ENCODE measurements at places on chromosomes 11 and 22.

DNA sequence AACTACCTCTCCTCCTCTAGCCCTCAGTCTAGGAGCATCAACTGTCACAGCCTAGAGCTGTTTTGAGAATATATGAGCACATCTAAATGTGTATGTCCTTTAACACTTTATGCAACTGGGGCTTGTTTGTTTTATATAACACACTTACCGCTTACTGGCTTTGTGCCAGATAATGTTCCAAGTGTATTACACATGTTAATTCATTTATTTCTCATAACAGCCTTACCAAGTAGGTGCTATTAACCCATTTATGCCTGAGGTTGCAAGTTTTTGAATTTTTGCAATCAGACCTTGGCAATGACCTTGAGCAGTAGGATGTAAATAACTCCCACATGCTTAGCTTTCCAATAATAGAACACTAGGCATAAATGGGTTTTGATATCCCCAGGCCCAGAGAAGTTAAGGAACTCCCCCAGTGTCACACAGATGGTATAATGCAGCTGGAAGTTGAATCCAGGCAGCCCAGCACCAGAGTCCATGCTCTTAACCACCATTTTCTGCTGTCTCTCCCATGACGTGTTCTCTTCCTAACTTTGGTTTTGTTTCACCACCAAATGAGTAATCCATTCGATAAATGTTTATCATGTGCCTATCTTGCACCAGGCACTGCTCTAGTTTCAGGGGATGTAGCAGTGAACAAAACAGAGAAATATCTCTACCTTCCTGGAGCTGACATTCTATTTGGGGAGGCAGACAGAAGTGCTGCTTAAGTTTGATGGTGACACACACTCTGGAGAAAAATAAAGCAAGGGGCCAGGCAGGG, 23.1 kb downstream of the PRDM11 start:
- no peak overlapping the region for H3K27ac ChIP-seq
- H3K4me1 ChIP-seq: no peaks in the 10 kb centered on the region
- no peak overlapping the region for H3K4me3 ChIP-seq
- no peak for DNase-seq
- no peaks in the 10 kb centered on the region for H3K27me3 ChIP-seq

- H3K4me1 ChIP-seq: peaks cover 29% of the 10 kb centered on the region
- no peak for DNase-seq
Measured at GRCh38 chr11:93784935-93785360, 866 bp downstream of the MED17 start.

- H3K27me3 ChIP-seq: peaks cover 5% of the 10 kb centered on the region
- DNase-seq: no peak
- no peaks in the 10 kb centered on the region for H3K36me3 ChIP-seq
- H3K4me3 ChIP-seq: no peak overlapping the region
- no peaks in the 10 kb centered on the region for H3K4me1 ChIP-seq
- no peak overlapping the region for H3K27ac ChIP-seq
Measured at GRCh38 chr11:112822478-112823274, 138.5 kb upstream of the NCAM1 start.

GRCh38 chr22:47034076-47034808, 271.8 kb downstream of the TBC1D22A start:
- DNase-seq: no peak
- H3K36me3 ChIP-seq: peaks cover 6% of the 10 kb centered on the region
- H3K27me3 ChIP-seq: no peaks in the 10 kb centered on the region
- H3K27ac ChIP-seq: peak overlapping the region; percentile 97
- peaks cover 66% of the 10 kb centered on the region for H3K4me1 ChIP-seq

GRCh38 chr11:57874981-57875380, 113.4 kb downstream of the CTNND1 start:
- DNase-seq: no peak
- no peaks in the 10 kb centered on the region for H3K36me3 ChIP-seq
- H3K4me3 ChIP-seq: no peak overlapping the region
- H3K27me3 ChIP-seq: no peaks in the 10 kb centered on the region
- no peak overlapping the region for H3K27ac ChIP-seq

DNA sequence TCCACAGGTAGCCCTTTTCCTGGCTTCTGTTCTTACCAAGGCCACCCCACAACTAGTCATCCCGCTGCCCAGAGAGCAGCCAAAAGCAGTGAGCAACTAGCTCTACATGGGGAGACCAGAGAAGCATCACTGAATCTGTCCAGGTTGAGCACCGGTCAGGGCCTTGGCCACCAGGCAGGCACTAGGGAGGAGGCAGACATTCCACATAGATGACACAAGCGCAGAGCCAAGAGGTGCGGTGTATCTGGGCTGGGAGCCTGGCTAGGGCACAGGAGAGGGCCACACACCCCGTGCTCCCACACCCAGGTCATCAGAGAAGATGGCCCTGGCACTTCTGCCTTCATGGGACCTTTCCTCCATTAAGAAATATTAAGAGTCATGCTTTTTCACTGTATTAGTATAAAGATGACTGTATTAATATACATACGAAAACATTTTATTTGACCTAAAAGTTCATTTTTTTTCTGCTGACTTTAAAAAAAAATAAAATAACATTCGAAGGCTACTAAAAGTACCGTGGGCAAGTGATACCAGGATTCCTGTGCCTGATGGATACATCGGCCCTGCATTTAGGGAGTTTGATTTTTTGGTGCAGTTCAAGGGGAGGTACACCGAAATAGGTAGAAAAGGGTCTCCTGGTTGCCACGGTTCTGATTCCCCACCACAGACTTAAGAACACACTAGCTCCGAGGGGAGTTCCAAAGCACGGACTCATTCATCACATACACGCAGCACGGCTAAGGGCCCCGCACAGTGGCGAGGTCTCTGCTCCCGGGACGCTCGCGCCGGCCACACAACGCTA, 1.2 kb downstream of the DGCR2 start:
- H3K27ac ChIP-seq: peak overlapping the region; percentile 96
- H3K36me3 ChIP-seq: no peaks in the 10 kb centered on the region
- DNase-seq: no peak
- H3K27me3 ChIP-seq: no peaks in the 10 kb centered on the region
- H3K4me1 ChIP-seq: peaks cover 61% of the 10 kb centered on the region

DNA sequence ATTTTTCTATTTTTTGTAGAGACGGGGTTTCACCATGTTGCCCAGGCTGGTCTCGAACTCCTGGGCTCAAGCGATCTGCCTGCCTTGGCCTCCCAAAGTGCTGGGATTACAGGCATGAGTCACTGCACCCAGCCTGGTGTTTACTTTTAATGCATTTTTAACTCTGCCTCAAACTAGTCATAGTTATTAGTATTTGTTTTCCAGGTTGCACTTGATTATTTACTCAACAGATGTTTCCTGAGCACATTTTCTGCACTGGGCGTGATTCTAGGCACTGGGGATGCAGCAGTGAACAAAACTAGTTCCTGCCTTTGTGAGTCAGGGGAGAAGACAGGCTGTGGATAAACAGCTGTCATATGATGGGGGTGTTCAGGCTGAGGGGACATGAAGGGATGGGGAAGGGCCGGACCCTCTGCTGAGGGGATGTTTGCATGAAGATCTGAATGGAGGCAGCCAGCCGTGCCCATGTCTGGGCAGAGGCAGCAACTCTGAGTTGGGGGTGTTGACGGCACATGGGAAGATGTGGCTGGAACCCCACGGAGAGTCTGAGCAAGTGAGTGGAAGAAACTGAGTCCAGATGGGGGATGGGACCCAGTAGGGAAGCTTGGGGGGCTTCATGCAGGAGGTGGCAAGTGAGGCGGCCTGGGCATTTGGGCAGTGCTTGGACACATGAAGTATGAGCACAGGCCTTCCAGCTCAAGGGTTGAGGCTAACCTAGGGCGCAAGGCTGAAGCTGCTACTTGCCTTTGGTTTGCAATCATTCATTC, 34.4 kb downstream of the MPPED1 start:
- H3K4me1 ChIP-seq: peaks cover 5% of the 10 kb centered on the region
- no peak overlapping the region for H3K4me3 ChIP-seq
- no peak for DNase-seq
- peaks cover 30% of the 10 kb centered on the region for H3K27me3 ChIP-seq
- no peaks in the 10 kb centered on the region for H3K36me3 ChIP-seq
- H3K27ac ChIP-seq: no peak overlapping the region

DNA sequence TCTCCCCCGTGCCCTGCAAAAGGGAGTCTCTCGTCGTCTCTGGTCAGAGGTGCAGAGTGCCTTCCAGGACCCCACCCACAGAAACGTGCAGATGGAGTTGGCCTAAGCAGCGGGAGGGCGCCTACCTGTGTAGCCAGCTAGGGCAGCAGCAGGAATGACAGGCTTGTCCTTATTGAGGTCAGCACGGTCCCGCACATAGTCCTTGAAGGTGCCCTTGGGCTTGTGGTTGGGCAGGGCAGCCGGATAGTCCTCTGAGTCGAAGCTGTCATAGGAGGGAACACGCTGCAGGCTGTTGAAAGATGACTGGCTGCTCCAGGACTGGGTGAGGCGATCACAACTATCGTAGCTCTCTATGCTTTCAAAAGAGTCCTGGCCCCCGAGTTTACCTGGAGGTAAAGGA, 107.3 kb downstream of the ETS1 start:
- H3K36me3 ChIP-seq: peaks cover 20% of the 10 kb centered on the region
- no peak overlapping the region for H3K4me3 ChIP-seq
- peak overlapping the region; percentile 53 for H3K27ac ChIP-seq
- H3K4me1 ChIP-seq: peaks cover 82% of the 10 kb centered on the region
- DNase-seq: no peak

GRCh38 chr11:113404859-113405430, 17.4 kb downstream of the ANKK1 start:
- no peak overlapping the region for H3K4me3 ChIP-seq
- peaks cover 15% of the 10 kb centered on the region for H3K4me1 ChIP-seq
- no peaks in the 10 kb centered on the region for H3K27me3 ChIP-seq
- no peak for DNase-seq

DNA sequence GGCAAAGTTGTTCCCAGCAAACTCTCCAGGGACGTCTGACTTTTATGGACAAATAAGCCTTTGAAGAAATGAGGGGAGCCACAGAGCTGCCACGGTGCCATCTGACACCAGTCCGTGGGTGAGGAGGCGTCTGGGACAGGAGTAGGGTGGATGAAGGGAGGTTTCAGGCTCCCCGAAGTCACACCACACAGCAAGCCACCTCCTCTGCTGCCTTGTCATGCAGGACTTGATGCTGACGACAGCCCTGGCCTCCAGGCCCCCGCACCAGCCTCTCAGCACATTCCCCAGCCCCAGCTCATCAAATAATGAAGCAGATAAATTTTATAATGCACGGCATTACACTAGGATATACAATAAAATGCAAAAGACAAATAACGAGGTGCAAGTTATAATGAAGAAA, 156.5 kb downstream of the CEP164 start:
- H3K27ac ChIP-seq: no peak overlapping the region
- H3K4me1 ChIP-seq: no peaks in the 10 kb centered on the region
- H3K36me3 ChIP-seq: no peaks in the 10 kb centered on the region
- no peak for DNase-seq
- no peak overlapping the region for H3K4me3 ChIP-seq

DNA sequence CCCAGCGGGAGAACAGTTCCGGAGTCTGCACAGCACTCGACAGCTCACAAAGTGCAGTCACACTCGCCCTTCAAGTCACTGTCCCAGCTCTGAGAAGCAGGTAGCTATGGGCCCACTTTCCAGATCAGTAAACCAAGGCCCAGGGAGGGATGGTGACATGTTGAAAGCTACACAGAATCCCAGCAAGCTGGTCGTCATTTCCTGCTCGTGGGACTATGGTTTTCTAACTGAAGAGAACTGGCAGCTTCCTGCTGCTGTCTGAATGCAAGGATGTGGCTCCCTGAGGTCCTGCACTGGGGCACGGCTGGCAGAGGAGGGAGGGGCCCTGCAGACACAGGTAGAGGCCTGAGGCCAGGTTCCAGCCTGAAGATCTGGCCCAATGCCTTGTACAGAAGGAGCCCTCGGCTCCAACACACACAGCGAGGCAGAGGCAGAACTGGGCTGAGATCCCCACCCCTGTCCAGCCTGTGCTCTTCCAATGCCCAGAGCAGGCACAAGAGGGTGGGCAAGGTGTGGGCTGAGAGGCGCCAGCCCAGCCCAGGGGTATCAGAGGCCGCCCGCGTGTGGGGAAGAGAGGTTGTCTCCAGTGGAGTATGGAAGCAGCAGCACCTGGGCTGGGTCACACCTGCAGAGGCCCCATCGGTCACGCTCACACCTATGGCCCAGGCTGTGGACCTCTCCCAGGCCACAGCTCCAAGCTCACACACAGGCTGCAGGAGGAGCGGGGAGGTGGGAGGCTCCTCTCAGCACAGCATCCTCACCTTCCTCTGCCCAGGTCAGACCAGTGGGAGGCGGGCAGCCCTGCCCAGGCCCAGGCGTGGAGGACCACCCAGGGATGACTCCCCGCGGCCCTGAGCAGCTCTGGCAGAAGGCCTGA, 119.2 kb downstream of the PHF21B start:
- H3K4me1 ChIP-seq: no peaks in the 10 kb centered on the region
- DNase-seq: peak; percentile 48
- H3K4me3 ChIP-seq: no peak overlapping the region
- no peak overlapping the region for H3K27ac ChIP-seq

DNA sequence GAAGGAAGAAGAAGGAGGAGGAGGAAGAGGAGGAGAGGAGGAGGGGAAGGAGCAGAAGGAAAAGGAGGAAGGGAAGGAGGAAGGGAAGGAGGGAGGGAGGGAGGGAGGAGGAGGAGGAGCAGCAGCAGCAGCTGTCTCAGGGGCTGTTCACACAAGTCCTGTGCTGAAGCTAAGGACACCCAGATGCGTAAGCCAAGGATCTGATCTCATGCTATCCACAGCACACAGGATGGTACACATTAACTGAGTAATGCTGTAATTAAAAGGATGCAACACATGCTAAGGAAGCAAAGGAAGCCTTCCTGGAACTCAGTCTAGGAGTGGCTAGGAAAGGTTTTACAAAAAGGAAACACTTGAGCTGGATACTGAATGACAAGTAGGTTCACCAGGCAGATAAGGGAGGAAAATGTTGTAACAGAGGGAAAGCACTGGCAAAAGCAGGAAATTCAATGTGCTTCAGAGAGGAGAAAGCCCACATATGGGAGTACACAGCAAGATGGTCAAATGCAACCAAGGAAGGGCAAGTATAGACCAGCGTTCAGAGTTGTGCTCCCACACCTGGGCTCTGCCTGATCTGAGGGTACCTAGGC, 32.0 kb downstream of the TRIM66 start:
- no peaks in the 10 kb centered on the region for H3K27me3 ChIP-seq
- H3K36me3 ChIP-seq: peaks cover 52% of the 10 kb centered on the region
- no peak overlapping the region for H3K27ac ChIP-seq
- DNase-seq: no peak
- H3K4me3 ChIP-seq: no peak overlapping the region

- DNase-seq: no peak
- no peaks in the 10 kb centered on the region for H3K4me1 ChIP-seq
- peak overlapping the region; percentile 20 for H3K4me3 ChIP-seq
- peaks cover 7% of the 10 kb centered on the region for H3K27me3 ChIP-seq
- H3K36me3 ChIP-seq: no peaks in the 10 kb centered on the region
Measured at GRCh38 chr11:134763030-134763388, 351.0 kb upstream of the B3GAT1 start.

- no peak overlapping the region for H3K4me3 ChIP-seq
- DNase-seq: no peak
- no peaks in the 10 kb centered on the region for H3K36me3 ChIP-seq
- H3K27me3 ChIP-seq: no peaks in the 10 kb centered on the region
- no peak overlapping the region for H3K27ac ChIP-seq
Measured at GRCh38 chr11:58060939-58061672, 30.4 kb downstream of the OR6Q1 start.

- H3K36me3 ChIP-seq: peaks cover 33% of the 10 kb centered on the region
- H3K4me3 ChIP-seq: peak overlapping the region; percentile 22
- H3K27ac ChIP-seq: no peak overlapping the region
- DNase-seq: no peak
Measured at GRCh38 chr11:57482782-57483561, 22.6 kb downstream of the RTN4RL2 start.

GRCh38 chr11:61799665-61800284, 7.1 kb downstream of the FEN1 start:
- H3K27ac ChIP-seq: no peak overlapping the region
- H3K4me1 ChIP-seq: peaks cover 5% of the 10 kb centered on the region
- no peak overlapping the region for H3K4me3 ChIP-seq
- DNase-seq: no peak
- H3K27me3 ChIP-seq: no peaks in the 10 kb centered on the region

All from suprapubic skin (tissue), 4 donors.